Naive thymus-derived CD8-positive, alpha-beta T cell (primary cell): ENCODE measurements at places on chromosomes 4 and X.

- no peak for DNase-seq
Measured at GRCh38 chrX:53263597-53264094, 17.7 kb downstream of the IQSEC2 start.

- DNase-seq, result no peak
Measured at GRCh38 chrX:386239-386767, 404 bp downstream of the PPP2R3B start.

- no peak for DNase-seq
Measured at GRCh38 chr4:158282252-158282651, 72.0 kb downstream of the TMEM144 start.

GRCh38 chrX:13669246-13669737, 16.4 kb downstream of the TCEANC start:
- no peak for DNase-seq

GRCh38 chr4:185219551-185220344, 10.3 kb downstream of the SNX25 start:
- DNase-seq, result no peak

DNA sequence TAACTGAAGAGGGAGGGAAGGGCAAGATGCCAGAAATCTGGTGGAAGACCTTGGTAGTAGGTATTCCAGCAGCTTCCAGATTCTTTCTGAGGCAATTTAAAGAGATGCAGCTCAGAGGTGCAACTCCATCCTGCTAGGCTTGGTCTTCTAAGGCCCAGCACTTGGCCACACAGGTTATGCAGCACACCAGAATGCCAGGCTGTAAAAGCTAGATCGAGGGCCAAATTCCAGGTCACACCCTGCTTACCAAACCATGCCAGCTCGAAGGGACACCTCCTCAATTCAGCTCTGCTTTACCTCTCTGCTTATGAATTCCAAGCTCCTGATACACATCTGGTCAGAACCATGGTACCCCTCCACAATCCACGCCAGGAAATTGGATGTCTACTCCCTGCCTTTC, 19.8 kb upstream of the ATXN3L start:
- DNase-seq, result no peak

GRCh38 chr4:40448875-40449274, 113.7 kb downstream of the CHRNA9 start:
- DNase-seq, result no peak

GRCh38 chr4:36046026-36046425, 198.3 kb downstream of the ARAP2 start:
- DNase-seq, result no peak

DNA sequence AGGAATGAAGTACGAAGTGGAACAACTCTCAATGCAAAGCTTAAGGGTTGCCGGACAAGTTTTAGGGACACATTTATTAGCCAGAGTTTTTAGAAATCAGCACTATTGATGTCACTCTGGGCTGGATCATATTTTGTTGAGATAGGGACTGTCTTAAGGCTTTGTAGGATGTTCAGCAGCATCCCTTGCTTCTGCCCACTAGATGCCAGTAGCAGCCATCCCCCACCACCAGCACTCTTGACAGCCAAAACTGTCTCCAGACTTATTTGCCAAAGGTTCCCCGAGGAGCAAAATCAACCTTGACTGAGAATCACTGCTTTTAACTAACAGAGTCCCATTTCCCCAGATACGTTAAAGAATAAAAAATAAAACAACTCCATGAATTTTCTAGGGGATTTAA, 1497.3 kb downstream of the STIM2 start:
- DNase-seq, result no peak

DNA sequence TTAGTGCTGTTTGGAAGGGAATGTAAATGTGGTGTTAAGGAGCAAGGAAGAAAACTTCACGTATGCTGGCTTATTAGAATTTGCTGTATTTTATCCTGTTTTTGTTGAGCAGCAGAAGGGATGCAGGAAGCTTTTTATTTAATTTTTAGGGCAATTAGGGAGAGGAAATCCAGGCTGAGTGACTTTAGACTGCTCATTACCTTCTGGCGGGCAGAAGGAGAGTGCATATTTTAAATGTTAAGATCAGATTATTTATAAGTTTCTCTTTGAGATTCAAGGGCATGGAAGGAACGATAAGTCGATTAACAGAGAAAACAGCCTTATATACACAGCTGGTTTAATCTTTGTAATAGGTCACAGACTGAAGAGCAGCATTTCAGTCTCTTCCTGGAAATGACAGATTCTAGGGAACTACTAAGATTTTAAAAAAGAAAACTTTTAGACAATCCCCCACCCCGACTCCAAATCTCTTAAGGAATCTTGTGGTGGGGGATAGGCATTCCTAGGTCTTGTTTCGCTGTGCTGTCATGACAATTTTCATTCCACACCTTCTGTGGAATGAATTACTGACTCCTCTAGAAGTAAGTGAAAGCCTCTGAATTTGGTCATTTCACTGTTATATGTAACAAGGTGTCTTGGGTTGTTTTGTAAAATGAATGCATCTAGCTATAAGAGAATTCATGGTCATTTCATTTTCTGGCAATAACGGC, 402.5 kb downstream of the RAPGEF2 start:
- no peak for DNase-seq

DNA sequence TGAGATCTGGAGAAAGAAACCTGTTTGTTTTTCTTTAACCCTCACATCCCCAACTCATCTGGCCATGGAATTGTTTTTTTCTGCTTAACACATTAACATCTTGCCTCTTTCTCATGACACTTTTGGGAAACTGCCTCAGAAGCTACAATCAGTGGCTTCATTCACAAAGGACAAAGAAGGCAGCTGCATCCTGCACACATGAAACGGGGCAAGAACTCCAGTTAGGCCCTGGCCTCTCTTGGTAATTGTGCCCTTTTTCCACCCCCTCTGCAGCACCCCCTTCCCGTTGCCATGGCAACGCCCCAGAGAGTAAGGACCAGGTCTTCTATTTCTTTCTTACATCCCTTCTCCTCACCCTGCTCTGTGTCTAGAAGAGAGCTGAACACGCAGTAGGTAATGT, 103.4 kb downstream of the PDGFRA start:
- DNase-seq, result no peak

DNA sequence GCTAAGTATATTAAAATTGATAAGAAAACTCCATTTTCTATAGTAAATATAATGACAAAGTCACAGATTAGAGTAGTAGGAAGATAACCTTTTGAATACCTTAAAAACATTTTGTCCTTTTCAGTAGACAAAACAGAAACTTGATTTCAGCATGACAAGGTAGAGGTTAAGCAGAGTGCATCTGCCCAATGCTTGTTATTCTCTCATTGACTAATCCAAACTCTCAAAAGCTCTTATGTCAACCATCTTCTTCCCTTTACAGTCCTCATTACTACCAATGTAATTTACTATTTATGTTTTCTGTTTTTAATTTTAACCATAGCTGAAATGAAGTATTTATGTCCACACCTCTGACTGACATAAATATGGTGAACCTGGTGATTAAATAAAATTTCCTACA, 11.1 kb downstream of the NIPAL1 start:
- DNase-seq, result no peak
